LNCaP clone FGC (cell line): ENCODE measurements at places on chromosomes 6 and 20.
A peak's percentile ranks its signal among the peaks of the same experiment; 100 is the strongest.

DNA sequence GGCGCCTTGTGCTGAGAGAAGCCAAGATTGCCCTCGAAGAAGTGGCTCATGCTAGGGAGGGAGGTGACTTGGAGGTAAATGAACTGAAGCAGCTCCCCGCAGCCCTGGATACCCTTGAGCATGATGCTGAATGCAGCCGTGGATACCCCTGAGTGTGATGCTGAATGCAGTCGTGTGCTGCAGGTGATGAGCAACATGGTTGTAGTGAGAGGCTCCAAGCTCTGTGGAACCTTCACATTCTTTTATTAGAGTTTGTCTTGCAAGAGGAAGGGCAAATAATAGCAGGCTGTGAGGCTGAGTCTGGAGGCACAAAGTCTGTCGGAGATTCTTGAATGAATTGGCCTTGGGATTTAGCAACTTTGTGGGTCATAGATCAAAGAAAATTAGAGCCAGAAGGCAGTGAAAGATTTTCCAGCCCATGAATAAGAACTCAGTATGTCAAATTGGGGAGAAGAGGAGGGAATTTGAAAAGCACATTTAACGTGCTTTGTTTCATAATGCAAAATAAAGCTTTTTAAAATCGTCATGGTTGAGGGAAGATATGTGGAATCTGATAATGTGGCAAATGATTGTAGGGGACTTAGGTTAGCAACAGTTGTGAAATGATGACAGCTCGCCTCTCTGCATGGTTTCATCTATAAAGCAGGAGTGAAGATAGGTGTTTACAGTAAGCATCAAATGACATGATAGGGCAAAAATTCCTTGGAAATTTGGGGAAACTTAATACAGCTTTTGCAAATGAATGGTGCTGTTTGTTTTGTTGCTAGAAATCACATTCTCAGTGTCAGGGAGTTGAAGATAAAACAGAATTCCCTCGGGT lies 120.1 kb upstream of the TIAM2 start:
- no peak for DNase-seq

- no peak for DNase-seq
Measured at GRCh38 chr6:131756039-131756438, 45.2 kb upstream of the CTAGE9 start.

DNA sequence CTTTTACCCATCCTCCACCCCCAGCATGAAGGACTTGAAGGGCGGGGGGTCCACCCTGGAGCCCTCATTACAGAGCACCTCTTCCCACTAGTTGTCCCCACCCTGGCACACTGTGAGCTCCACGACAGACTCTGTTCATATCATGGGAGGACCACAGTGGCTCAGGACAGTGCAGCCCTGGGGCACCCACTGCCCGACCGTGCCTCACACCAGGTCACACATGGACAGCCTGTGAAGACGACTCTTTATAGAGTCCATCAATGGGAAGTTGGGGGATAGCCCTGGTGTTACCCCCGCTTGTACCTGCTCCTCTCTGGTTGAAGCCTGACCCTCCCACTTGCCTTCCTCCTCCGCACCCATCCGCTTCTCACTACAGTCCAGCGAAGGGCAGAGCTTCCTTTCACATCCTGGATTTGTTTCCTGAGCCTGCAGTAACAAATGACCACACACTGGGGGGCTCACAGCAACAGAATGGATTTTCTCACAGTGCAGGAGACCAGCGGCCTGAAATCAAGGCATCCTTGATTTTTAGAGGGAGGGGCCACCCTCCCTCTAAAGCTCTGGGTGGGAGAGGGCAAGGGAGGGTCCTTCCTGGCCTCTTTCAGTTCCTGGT lies 15.5 kb downstream of the ZNF831 start:
- no peak for DNase-seq

GRCh38 chr6:35049900-35050756 lies 91.0 kb downstream of the TCP11 start:
- DNase-seq, result no peak

DNA sequence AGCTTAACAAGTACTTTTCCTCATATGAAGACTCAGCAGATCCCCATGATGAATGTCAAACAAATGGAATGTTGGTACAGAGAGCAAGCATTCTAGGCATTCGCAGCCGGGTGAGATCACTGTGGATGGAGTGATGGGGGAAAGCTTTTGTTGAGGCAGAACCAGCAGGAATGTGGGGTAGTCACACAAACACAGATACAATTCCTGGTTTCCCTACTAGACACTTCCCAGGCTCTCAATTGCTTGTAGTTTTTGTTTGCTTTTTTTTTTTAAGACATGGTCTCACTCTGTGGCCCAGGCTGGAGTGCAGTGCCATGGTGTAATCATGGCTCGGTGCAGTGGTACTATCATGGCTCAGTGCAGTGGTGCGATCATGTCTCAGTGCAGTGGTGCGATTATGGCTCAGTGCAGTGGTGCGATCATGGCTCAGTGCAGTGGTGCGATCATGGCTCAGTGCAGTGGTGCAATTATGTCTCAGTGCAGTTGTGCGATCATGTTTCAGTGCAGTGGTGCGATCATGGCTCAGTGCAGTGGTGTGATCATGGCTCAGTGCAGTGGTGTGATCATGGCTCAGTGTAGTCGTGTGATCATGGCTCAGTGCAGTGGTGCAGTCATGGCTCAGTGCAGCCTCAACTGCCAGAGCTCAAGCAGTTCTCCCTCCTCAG lies 15.4 kb upstream of the IER3 start:
- DNase-seq, result no peak

DNA sequence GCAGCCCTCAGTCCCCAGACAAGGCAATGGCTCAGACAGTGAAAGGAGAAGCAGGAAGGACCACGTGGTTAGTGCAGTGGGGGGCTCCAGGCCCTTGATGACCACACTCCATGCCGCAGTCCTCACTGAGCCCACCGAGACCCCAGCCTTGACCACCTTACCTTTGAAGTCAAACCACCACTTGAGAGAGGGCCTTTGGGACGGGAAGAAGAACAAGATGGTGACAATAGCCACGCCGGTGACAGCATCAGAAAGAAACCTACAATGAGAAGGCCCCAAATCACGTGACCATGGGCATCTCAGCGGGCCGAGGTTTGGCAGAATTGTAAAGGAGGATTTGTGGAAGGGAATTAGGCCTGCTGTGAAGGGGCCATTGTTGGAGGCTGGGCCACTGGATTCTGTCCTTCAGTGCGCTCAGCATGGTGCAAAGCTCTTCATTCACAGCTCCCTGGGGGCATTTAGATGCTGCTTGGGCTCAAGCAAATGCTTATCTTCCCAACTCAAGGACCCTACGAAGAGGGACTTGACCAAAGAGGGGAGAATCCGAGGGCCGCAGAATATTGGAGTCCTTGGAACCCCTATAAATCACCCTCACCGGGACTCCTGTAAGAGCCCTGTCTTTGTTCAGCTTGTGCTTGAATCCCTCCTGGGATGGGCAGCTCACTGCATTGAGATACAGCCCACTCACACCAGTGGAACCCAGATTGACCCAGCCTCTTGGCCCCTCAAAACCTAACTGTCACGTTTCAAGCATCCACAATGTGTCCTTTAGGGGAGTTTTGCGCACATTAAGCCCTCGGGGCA lies 33.2 kb upstream of the OCSTAMP start:
- DNase-seq, result no peak

DNA sequence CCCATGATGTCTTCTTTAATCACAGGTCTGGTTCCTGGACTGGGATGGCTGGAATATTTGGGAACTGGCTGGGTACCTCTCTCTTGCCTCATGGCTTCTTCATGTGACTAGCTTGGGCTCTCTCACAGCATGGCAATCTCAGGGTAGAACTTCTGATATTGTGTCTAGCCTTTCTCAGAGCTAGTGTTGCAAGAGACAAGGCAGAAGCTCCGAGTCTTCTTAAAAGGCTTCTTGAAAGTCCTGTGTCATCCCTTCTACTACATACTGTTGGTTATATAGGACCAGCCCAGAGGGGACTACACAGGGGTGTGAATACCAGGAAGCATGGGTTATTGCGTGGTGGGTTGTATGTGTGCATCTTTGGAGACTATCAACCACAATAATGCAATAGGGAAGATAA lies 23.3 kb downstream of the BCAS1 start:
- no peak for DNase-seq

GRCh38 chr6:140731741-140732140 lies 1357.3 kb upstream of the CITED2 start:
- DNase-seq, result peak; percentile 35

GRCh38 chr6:56459030-56459805 lies 183.5 kb downstream of the DST start:
- no peak for DNase-seq

- no peak for DNase-seq
Measured at GRCh38 chr6:131372535-131372934, 200.5 kb upstream of the ARG1 start.

- DNase-seq, result no peak
Measured at GRCh38 chr6:138248878-138249277, 30.6 kb upstream of the PBOV1 start.

GRCh38 chr6:108983151-108983550 lies 111.5 kb downstream of the SESN1 start:
- DNase-seq, result no peak

GRCh38 chr6:5761370-5761769 lies 245.4 kb downstream of the NRN1 start:
- no peak for DNase-seq

DNA sequence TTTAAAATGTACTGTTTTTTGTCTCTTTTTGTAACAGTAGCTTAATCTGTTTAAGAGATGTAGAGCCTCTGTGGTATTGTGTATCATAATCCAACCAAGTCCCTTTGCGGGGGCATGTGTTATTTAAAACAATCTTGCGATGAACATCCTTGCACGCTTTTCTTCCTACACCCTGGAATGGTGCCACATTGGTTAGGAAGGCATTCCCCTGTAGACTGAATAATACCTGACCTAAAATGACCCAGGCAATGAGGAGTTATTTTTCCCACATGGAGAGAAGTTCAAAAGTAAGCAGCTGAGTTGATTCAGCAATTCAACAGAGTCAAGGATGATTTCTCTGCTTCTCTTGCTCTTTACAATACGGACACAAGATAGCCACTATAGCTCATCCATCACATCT lies 142.0 kb upstream of the PMEPA1 start:
- no peak for DNase-seq
